RWPE1 (cell line): ENCODE measurements at places on chromosomes 16 and 17.

DNA sequence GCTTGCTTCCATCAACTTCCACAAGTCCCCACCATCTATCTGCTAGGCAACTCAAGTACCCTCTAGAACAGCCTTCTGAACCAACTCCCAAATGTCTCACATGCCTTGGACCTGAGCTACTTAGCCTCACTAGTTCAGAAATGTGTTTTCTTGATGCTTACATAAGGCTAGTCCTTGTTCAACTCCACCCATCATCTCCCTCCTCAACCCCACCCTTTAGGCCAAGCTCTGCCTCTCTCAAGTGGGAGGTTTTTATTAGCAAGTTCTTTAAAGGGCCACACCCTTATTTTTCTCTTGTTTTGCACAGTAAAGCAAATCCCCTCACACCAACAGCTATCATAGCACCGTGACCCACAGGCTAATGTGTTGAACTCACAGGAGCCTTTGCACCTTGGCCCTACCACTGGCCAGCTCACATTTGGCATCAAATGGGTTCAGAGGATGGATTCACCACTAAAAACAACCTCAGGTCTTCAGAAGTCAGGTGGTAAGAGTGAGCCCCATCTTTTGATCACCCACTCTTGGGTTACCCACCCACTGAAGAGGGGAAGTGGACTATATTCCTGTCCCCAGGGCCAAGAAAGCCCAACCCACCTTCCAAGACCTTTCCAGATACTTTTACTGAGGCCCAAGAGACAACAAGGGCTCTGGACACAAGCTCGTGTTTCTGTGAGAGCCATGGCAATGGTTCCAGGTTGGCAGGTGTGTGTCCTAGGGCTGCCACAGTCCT, 12.2 kb downstream of the PIK3R5 start:
- no peak for DNase-seq

- DNase-seq = no peak
These were observed 4.9 kb downstream of the BCL7C start for GRCh38 chr16:30888856-30889499.

DNA sequence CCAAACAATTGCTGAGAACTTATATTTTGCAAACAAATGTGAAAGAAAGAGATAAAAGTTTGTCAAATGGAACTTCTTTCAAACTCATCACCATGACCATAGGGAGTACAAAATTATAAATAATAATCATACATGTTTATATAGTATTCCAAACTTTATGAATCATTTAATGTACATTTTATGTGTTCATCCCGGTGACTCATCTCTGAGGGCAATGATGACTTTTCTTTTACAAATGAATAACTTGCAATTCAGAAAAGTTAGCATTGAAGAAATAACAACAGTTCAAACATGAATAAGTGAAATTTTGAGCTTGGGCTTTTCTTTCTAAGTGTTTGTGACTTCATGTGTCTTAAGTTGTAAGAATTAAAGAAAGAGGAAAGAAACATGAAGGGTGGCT, 66.3 kb upstream of the CDH8 start:
- no peak for DNase-seq

DNA sequence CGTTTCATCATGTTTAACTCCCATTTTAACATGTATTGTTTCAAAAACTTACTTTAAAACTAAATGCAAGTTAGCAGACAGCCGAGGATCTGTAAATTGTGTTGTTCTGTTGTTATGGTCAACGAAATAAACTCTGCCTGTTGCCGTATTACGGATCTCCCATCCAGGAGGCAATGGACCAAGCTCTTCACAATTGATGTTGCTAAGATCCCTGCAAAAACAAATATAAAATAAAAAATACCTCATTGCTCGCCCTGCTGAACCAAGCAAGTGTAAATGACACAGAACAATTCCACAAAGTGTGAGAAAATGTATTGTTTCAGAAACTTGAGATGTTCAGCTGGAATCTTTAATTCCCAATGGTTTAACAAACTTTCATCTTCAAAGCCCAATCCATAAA, 65.0 kb downstream of the CEP95 start:
- no peak for DNase-seq

- DNase-seq = no peak
These were observed 86.8 kb downstream of the MARF1 start for GRCh38 chr16:15556130-15556529.

GRCh38 chr16:76441391-76441790, 164.2 kb downstream of the CNTNAP4 start:
- DNase-seq = no peak

GRCh38 chr16:14303182-14303618, 232.1 kb downstream of the MRTFB start:
- DNase-seq = no peak

GRCh38 chr17:42378359-42378958, 9.8 kb downstream of the STAT3 start:
- DNase-seq = no peak

GRCh38 chr16:65975049-65975708, 391.3 kb upstream of the CDH5 start:
- DNase-seq = peak; percentile 13

DNA sequence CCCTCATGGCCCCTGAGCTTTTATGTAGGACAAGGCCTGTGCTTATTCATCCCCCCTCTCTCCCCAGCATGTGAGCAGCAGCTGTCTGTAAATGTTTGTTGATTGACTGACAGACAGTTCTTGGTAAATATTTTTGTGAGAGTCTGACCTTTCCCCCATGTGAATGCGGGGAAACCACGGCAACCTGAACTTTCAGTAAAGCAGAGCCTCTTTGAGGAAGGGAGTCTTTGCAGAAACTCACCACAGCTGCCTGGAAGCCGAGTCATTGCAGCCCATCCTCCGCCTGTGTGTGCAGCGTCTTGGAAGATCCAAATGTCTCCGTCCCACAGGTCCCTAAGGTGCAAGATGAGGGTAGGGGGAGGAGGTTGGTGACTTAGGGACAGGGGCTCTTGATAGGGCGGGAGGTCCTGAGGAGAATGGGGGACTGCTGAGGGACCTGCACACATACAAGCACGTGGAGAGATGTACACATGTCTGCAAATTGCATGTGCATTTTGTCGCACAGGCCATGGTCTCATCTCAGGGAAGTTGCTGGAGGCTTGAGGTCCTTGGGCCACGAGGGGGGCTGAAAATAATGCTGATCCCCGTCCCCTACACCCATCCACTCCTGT, 23.0 kb upstream of the IL21R start:
- DNase-seq = no peak

GRCh38 chr16:68486502-68487202, 38.3 kb upstream of the SMPD3 start:
- DNase-seq = no peak

- DNase-seq = no peak
These were observed 31.0 kb upstream of the BHLHA9 start for GRCh38 chr17:1239210-1239609.
